ENCODE measurements at places on chromosomes 4 and X. TPM values are rescaled to one million over a fixed set of nuclear protein-coding genes. Genes with fewer than 3 reads are reported as not detected.

DNA sequence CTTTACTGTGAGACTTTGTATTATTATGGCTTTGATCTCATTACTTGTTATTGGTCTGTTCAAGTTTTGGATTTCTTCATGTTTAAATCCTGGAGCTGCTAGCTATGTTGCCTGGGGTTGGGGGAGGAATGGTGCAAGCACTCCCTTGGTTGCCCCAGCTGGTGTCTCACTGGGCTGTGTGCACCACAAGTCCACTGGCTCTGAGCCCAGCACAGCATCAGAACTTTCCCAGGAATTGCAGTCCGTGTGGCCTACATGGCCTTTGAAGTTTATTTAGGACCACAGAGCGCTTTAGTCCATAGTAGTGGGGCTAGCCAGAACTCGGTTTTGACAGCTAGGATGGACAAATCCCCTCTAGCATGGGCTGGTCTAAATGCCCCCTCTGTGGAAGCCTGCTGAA, 278.8 kb upstream of the RPS6KA3 start:
- H3K4me1 ChIP-seq = no peaks in the 10 kb centered on the region
- no peak overlapping the region for H3K27ac ChIP-seq
- DNase-seq = peak; percentile 46
- H3K36me3 ChIP-seq = no peaks in the 10 kb centered on the region
- no peaks in the 10 kb centered on the region for H3K27me3 ChIP-seq

DNA sequence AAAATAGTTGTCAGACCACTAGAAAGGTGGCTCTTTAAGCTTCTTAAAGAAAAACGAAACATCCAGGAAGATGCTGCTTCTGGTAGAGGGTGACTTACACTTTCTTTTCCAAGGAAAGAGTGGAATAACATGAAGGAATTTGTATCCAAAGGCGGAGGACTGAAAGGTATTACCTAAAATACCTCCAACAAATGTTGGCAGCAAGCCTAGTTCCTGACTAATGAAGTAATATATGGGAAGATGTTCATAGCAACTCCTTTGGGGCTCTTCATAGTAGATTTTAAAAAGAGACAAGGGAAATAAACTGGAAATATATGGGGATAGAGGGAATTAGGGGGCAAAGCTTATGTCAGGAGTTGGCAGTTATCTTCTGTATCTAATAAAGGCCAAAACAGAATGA, 116.2 kb downstream of the AASDH start:
- H3K4me3 ChIP-seq = no peak overlapping the region
- H3K27ac ChIP-seq = no peak overlapping the region
- no peaks in the 10 kb centered on the region for H3K4me1 ChIP-seq
- no peak for DNase-seq

- no peak for DNase-seq
- H3K4me1 ChIP-seq = peaks cover 14% of the 10 kb centered on the region
- no peak overlapping the region for H3K27ac ChIP-seq
Measured at GRCh38 chr4:26334366-26334765, 13.6 kb downstream of the RBPJ start.

- no peaks in the 10 kb centered on the region for H3K36me3 ChIP-seq
- H3K27ac ChIP-seq = no peak overlapping the region
- no peaks in the 10 kb centered on the region for H3K27me3 ChIP-seq
- no peaks in the 10 kb centered on the region for H3K4me1 ChIP-seq
- no peak for DNase-seq
Measured at GRCh38 chr4:181234951-181235680, 1008.1 kb upstream of the TENM3 start.

- H3K36me3 ChIP-seq = no peaks in the 10 kb centered on the region
- peaks cover 4% of the 10 kb centered on the region for H3K4me1 ChIP-seq
- no peak overlapping the region for H3K27ac ChIP-seq
- DNase-seq = peak; percentile 13
Measured at GRCh38 chrX:68177542-68177941, 255.8 kb downstream of the OPHN1 start.

GRCh38 chr4:113750296-113750695, 11.2 kb downstream of the CAMK2D start:
- H3K27ac ChIP-seq = no peak overlapping the region
- DNase-seq = no peak
- H3K4me3 ChIP-seq = no peak overlapping the region

- no peak overlapping the region for H3K27ac ChIP-seq
- DNase-seq = no peak
- no peaks in the 10 kb centered on the region for H3K4me1 ChIP-seq
- no peaks in the 10 kb centered on the region for H3K27me3 ChIP-seq
- no peak overlapping the region for H3K4me3 ChIP-seq
Measured at GRCh38 chr4:90994851-90995574, 867.8 kb downstream of the CCSER1 start.

- no peaks in the 10 kb centered on the region for H3K36me3 ChIP-seq
- H3K27me3 ChIP-seq = no peaks in the 10 kb centered on the region
- H3K4me3 ChIP-seq = no peak overlapping the region
- peak; percentile 18 for DNase-seq
- H3K27ac ChIP-seq = no peak overlapping the region
- peaks cover 25% of the 10 kb centered on the region for H3K4me1 ChIP-seq
Measured at GRCh38 chr4:183347566-183347965, 25.3 kb upstream of the CLDN24 start.

Gene SHISA3
- not detected for total RNA-seq

Gene ZCCHC18
- 2.1 TPM for total RNA-seq
